CD8-positive, alpha-beta T cell (primary cell): ENCODE measurements at places on chromosomes 16 and 17.

GRCh38 chr16:50834701-50835100, 92.8 kb downstream of the CYLD start:
- DNase-seq, result no peak

GRCh38 chr16:30149250-30149930, 26.4 kb upstream of the MAPK3 start:
- no peak for DNase-seq

DNA sequence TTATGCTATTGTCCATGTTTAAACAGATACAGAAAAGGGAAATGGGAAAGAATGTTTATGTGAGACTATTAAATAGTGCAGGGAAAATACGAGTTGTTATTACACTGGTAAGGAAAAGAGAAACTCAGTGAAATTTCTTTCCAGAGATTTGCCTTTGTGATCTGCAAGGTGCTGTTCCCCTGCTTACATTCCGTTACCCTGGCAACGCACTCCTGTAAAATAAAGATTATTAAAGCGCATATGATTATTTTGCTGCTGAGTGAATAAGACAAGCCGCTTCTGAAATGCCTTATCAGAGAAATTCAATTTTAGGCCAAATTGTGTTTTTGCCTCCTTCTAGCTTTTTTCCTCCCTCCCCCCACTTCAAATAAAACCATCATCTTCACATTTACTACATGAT, 328.6 kb upstream of the PMFBP1 start:
- no peak for DNase-seq

- DNase-seq, result no peak
Measured at GRCh38 chr17:21285164-21286065, 904 bp downstream of the MAP2K3 start.

DNA sequence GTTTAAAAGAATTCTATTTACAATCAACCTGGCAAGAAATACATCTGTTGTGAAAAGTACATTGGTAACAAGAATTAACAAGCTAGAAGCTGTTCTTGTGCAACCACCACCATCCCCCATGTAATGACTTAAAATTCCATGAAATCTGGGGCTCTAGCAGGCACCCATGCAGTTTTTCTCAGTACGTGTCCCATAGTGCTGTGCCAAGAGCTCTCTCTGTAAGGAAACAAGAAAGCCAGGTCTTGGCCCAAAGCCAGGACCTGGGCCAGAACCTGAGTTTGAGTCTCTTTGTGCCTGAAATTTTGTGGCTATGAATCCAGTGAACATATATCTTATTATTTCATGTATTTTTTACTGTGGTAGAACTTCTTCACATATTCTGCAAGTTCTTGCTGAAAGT, 46.6 kb downstream of the NUP93 start:
- no peak for DNase-seq

DNA sequence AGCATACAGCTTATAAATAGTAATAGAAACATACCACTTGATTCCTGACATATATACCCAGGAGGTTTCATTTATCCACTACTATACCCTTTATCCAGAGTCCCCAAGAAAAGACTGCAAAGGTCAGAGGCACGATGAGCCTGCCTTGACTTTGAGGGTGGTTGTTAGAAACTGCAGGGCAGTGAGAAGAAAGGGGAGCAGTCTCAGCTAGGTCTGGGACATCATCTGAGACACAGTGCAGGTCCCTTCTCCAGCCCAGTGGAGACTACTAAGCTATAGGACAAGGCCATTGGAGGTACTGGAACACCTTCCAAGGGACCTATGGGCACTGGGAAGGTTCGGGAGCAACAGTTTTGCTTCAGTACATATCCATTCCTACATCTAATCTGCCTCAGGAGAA, 20.2 kb upstream of the TEKT3 start:
- no peak for DNase-seq

DNA sequence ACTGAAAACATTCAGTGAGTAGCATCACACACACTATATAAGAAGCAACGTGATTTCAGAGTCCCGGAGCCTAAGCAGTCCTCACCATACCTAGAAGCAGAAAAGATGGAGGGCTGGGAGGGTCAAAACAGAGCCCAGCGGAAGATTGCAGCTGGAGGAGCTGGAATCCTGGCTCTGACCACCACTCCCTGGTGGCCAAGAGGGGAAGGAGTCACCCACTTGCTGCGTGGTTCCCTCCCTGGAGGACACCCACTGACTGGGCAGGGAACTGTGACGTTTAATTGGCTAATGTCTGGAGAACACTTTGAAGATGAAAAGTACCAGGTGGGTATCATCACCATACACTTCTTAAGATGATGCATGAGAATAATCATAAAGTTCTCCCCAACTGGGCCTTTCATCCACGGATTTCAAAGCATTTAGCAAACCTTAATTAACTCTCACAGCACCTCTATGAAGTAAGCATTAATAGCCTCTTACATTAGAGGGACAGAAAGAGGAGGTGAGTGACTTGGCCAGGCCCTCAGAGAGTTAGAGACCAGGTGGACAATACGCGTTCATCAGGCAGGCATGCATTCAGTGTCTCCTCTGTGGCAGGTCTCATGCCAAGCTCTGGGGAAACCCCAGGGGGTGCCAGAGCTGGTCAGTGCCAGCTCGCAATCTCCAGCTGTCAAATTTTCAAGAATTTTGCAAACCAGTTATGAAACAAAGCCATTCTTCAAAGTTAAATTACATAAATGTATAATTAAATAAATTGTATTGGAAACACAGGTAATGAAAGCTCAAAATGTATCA, 137.9 kb downstream of the AXIN2 start:
- DNase-seq, result no peak

GRCh38 chr17:42129109-42129837, 6.7 kb downstream of the HSPB9 start:
- no peak for DNase-seq

DNA sequence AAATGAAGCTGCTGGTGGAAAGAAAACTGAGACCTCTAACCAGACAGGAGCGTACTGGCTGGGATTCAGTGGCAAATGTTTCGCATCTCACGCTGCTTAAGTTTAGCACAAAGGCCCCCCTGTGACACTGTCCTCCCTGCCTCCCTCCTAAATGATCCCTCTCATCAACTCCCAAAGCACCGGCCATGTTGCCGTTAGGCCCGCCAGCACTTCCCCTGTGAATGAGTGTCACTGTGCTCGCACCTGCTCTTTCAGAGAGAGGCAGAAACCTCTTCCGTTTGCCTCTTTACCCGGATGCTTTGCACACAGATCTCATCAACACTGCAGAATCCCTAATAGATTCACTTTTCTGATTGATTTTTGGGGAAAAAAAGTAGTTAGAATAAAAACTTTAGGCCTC, 26.5 kb downstream of the MBTPS1 start:
- DNase-seq, result no peak

GRCh38 chr17:76528156-76528527, 9.4 kb downstream of the CYGB start:
- no peak for DNase-seq

GRCh38 chr17:80387071-80387470, 27.9 kb upstream of the ENDOV start:
- DNase-seq, result no peak

DNA sequence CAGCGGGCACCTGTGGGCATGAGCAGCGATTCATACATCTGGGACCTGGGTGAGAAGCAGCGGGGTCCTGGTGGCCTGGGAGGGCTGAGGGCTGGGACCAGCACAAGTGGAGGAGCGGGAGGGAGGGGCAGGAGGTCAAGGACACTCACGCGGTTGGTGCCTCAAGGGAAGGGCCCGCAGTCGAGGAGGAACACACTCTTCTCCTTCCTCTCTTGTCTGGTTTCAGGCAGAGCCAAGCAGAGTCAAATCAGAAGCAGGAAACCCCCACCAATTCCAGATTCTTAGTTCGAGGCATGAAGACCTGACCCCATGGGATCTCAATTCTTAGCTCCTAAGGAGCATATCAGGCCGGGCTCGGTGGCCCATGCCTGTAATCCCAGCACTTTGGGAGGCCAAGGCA, 15.7 kb downstream of the DNAI2 start:
- no peak for DNase-seq

DNA sequence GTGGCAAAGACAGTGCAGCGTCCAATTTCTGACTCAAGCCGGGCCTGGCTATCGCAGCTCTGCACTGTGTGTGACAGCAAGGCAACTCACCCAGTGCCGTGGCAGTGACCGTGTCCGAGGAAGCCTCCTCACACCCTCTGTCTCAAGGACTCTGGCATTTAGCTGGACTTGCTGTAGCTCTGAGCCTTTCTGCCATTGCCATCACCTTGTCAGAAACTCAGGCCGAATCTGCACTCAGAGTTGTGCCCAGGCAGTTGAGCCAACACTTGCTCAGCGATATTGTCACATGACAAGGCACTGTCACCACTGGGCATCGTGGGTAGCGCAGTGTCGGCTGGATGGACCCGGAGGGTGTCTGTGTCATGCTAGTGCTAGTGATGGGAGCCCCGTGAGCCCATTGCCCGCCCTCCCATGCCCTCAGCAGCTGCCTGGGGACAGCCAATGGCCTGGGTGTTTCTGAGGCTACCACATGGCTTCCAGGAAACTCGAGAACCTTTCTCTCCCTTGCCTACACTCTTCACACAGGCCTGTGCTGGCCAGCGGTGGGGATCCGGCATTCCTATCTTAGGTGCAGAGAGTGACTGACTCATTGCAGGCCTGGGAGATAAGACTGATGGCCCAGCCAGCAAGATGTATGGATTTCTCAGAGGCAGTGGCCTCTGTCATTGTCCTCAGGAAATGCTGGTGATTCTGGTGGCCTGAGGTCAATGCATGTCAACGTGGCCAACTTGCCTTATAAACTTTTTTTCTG, 22.1 kb upstream of the STH start:
- DNase-seq, result no peak

DNA sequence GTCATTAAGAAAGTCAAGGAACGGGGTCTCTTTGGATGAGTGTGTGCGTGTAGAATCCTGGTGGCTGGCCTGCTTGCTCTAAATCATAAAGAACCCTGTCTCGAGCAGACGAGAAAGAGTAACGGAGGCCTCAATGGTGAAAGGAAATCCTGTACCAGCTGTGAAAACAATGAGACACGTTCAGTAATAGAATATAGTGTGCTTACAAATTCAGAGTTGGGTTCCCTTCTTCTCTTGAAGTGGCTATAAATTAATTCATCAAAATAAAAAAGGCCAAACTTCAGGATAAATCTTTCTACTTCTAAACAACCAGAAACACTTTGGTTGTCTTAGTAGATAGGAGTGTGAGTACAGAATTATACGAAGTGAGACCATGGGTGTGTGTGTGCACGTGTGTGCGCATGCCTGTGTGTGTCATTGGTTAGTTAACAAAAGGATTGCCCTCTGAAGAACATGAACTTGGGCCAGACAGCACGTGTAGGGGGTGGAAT, 48.5 kb downstream of the WWOX start:
- no peak for DNase-seq

DNA sequence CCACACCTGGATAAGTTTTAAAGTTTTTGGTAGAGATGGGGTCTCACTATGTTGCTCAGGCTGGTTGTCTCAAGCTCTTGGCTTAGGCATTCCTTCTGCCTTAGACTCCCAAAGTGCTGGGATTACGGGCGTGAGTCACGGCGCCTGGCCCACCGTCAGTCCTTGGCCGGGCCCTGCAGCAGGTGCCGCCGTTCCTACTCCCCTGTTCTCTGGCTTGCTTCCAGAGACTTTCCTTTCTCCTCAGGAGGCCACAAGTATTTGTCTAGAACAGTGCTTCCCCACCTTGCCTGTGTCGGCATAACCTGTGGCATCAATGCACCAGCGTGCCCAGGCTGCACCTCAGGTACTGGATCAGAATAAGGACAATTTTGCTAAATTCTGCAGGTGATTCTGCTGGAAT, 3.0 kb upstream of the MGAT5B start:
- no peak for DNase-seq

DNA sequence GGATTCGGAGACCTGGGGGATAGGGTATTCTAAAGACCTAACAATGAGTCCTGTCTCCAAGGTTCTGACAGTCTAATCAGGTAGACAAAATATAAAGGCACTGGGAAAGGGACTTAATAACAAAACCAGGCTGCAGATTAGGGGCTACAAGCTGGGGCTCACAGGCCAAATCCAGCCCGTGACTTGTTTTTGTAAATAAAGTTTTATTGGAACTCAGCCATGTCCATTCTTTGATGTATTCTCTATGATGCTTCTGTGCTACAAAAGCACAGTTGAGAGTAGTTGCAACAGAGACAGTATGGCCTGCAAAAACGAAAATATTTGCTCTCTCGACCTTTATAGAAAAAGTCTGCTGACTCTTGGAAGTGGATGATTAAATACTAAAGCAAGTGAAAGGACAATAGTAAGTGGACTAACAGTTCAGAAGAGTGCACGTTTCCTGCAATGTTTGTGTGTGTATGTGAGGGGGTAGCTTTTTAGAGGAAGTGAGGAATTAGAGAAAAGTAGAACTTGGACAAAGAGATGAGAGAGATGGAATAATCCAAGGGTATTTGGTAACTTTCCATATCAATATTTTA, 115.4 kb upstream of the ZFHX3 start:
- no peak for DNase-seq

GRCh38 chr17:79905832-79906231, 66.6 kb upstream of the CBX4 start:
- DNase-seq, result no peak

DNA sequence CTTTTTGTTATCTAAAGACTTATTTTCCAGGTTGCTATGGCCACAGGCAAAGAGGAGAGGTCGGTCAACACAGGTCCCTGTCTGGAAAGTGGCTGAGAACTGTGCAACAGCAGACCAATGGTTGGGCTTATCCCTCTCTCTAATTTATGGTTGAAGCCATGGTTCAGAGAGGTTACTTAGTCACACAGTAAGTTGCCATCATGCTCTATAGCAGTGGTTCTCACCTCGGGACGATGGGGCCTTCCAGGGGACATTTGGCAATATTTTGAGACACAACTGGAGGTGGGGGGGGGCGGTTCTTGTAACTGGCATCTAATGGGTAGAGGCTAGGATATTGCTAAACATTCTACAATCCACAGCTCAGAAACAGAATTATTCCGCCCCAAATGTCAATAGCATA, 842 bp upstream of the LDAF1 start:
- DNase-seq, result no peak

- no peak for DNase-seq
Measured at GRCh38 chr17:69320908-69321238, 6.1 kb downstream of the ABCA5 start.

DNA sequence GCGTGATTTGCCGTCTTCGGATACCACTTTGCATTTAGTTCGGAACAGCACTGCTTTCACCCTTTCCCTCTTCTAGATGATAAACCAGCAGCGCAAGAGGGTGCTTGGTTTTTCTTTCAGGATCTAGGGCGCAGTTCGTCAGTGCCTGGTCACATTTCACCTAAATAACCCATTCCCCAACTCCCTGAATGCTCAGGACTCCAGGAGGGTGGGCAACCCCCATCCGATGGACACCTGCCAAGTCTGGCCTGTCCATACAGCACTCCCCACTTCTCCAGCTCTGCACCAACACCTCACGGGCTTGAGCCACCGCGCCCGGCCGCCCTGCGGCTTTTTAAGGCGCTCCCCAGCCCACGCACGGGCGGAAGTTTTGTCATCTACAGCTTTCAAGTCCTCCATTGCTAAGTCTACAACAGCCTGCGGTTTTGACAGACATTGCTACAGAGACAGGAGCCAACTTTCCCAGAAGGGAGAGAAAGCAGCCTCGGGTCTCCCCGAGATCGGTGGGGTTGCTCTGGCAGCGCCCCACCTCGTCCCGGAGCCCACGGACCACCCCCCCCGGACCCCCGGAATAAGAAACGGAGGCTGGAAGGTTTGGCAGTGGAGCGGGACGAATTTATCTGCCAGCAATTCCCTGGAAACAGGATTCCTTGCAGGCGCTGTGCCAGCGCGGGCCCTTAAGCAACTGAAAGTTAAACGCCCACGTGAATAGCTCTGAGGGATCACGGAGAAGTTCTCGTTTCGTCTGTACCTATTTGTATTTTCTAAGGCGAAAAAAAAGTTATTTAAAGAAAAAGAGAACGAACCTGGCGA, 38.6 kb upstream of the SLFN13 start:
- peak; percentile 60 for DNase-seq
